ENCODE measurements at places on chromosomes 1 and 21.
A peak's percentile ranks its signal among the peaks of the same experiment; 100 is the strongest.

- no peak for DNase-seq
Measured at GRCh38 chr21:43982489-43983078, 29.5 kb upstream of the TRAPPC10 start.

DNA sequence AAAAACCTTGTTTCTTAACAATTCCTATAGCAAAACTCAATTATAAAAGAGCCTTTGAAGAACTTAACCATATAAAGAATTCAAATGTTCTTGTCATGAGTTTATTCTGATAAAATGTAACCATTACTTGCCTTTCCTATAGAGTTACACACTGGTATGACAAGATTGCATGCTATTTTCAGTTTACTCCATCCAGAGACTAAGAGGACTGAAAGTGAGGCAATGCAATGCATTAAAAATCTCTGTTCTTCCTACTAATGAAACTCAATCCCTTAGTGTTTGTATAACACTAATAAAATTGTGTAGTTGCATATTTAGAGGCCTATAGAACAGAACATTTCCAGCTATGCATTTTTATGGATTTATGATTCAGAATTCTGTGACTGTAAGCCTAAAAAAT, 88.1 kb downstream of the COP1 start:
- peak; percentile 12 for DNase-seq

- no peak for DNase-seq
Measured at GRCh38 chr1:107545056-107545577, 404.3 kb downstream of the NTNG1 start.

DNA sequence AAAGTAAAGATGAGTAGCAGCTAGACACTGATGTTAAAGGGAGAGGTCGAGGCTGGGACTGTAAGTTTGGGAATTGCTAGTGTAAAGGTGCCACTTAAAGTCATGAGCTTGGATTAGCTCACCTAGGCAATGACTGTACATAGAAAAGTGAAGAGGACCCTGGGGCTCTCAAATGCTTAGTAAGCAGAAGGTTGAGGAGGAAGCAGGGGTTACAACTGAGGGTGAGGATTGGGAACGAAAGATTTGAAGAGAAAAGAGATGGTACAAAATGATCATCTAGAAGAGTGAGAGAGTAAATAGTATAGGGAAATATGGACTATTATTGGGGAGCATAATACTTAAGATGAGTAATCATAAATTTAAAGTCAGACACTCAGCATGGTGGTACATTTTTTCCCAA, 63.1 kb upstream of the TNFSF4 start:
- DNase-seq: no peak

DNA sequence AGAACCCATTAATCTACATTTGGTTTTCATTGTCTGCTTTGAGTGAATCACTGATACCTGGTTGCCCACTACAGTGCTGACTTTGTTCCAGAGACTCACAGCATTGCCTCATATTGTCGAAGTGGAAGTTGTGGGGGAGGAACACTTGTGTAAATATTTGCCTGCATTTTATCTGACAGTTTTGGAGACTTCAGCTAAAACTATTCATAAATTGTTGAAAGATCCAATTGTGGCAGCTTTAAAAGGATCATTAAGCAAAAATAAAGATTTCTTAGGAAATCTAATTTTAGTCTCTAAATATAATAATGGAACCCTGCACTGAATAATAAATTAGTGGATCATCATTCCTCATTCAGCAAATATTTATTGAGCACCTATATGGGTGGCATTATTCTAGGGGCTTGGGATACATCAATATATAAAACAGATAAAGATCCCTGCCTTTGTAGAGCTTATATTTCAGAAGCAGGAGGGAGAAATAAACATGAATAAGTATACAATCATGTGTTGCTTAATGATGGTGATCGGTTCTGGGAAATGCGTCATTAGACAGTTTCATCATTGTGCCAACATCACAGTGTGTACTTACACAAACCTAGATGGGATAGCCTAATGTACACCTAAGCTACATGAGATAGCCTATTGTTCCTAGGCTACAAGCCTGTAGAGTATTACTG, 73.5 kb downstream of the OSBPL9 start:
- DNase-seq: peak; percentile 77

- no peak for DNase-seq
Measured at GRCh38 chr21:42156690-42157605, 62.0 kb upstream of the ABCG1 start.

DNA sequence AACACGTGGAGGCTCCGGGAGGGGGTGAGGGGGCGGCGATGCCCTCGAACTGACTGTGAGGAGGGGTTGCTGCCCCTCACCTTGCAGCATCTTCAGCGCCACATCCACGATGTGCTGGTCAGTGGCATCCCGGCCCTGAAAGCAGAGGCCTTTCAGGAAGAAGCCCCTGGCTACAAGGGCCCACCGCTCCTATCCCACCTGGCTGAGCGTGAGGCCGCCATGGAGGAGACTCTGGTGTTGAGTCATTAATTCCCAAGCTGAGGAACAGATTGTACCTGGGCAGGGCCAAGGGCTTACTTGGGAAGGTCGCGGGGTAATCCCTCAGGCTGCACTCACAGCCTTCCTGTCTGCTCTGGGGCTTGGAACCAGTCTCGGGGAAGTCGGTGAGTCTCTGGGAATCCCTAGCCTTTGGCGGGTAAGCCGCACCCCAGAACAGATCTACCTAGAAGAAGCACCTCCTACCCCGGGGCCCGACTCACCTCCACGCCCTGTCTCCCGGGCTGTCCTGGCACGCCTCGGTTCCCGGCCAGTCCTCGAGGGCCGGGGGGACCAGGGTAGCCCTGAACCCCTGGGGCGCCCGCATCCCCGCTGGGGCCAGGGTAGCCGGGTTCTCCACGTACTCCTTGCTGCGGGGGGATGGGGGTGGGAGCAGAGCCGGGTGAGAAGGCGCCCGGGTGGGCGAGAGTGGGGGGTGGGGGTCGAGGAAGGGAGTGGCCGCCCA, 13.9 kb downstream of the COL9A2 start:
- no peak for DNase-seq

- DNase-seq: no peak
Measured at GRCh38 chr1:83932281-83932680, 66.7 kb downstream of the TTLL7 start.

DNA sequence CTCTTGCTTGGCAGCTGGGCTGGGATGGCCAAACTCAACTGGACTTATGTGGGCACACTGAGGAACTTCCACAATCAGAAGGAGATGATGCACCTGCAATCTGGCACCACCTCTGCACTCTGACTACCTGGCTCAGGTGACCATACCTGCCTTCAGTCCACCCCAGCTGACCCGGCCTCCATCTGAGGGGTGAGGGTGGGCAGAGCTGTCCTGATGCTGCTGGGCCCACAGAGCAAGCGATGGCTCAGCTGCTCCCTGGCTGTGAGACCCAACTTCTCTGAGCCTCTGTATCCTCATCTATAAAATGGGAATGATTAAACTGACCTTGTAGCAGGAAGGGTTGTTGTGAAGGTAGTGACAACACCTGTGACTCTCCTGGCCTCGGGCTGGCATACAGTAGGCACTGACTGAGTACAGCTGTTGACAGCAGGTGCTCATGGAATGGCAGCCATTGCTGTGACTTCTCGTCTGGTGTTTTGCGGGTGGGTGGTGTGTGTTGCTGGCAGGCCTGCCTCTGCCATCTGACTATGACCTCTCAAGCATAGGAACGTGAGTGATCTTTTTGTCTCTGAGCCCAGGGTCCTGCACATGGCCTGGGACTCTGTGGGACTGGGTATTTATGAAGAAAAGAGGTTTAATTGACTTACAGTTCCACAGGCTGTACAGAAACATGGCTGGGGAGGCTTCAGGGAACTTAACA, 438.5 kb downstream of the PTPRU start:
- DNase-seq: no peak

GRCh38 chr1:245183429-245183828, 28.6 kb downstream of the KIF26B start:
- DNase-seq: no peak

GRCh38 chr1:92551916-92552315, 65.2 kb upstream of the GFI1 start:
- DNase-seq: no peak

- DNase-seq: no peak
Measured at GRCh38 chr1:213820362-213821149, 167.2 kb upstream of the PROX1 start.

- no peak for DNase-seq
Measured at GRCh38 chr1:153100245-153100644, 5.9 kb upstream of the SPRR2E start.

DNA sequence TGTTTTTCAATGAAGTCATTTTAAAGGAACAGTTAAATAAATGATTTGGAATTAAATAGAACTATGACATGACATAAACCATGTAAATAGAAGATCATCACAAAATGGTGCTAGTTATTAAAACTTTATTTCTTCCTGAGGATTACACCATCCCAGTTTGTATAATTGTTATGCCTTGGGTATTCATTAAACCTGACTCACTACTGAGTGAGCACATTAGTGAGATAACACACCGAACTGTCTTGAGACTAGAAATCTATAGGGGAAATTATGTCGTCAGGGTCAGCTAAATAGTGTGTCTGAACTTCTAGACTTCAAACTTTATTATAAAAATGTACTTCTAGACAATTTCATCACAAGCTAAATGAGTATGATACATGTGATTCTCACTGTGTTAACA, 189.4 kb downstream of the NCAM2 start:
- DNase-seq: no peak

GRCh38 chr1:59083946-59084865, 212.7 kb upstream of the FGGY start:
- DNase-seq: no peak

GRCh38 chr1:83978056-83978455, 20.9 kb downstream of the TTLL7 start:
- no peak for DNase-seq

GRCh38 chr1:52365071-52365745, 797 bp downstream of the CC2D1B start:
- peak; percentile 92 for DNase-seq

DNA sequence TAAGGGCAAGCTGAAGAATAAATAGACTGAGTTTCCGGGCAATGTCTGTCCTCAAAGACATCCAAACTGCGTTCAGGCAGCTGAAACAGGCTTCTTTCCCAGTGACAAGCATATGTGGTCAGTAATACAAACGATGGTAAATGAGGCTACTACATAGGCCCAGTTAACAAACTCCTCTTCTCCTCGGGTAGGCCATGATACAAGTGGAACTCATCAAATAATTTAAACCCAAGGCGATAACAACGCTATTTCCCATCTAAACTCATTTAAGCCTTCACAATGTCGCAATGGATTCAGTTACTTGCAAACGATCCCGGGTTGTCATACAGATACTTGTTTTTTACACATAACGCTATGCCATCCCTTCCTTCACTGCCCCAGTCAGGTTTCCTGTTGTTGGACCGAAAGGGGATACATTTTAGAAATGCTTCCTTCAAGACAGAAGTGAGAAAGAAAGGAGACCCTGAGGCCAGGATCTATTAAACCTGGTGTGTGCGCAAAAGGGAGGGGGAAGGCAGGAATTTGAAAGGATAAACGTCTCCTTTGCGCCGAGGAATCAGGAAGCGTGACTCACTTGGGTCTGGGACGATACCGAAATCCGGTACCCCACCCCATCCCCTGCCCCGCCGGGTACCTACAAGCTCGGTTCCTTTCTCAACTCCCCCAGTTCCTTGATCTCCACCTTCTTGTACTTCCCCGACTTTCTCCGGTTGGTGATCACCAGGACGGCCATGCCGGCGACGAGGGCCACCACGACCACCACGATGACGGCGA, 1.3 kb downstream of the TACSTD2 start:
- DNase-seq: no peak

- DNase-seq: no peak
Measured at GRCh38 chr1:20962576-20963258, 175.6 kb upstream of the HP1BP3 start.

DNA sequence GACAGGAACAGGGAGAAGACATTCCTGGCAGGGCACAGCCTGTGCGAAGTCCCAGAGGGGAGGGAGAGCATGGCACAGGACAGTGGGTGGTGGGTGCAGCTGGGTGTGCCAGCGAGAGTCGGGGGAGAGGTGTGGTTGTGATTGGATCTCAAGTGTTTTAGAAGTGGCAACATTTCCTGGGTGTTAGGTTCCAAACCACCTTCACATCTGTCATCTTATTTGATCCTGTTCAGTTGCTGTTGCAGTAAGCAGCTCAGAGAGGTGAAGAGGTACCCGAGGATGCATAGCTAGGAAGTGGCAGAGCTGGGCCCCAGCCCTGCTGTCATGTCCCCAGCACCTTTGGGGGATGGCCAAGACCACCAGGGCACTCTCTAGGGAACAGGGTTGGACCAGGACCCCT, 22.0 kb upstream of the DISP3 start:
- no peak for DNase-seq

DNA sequence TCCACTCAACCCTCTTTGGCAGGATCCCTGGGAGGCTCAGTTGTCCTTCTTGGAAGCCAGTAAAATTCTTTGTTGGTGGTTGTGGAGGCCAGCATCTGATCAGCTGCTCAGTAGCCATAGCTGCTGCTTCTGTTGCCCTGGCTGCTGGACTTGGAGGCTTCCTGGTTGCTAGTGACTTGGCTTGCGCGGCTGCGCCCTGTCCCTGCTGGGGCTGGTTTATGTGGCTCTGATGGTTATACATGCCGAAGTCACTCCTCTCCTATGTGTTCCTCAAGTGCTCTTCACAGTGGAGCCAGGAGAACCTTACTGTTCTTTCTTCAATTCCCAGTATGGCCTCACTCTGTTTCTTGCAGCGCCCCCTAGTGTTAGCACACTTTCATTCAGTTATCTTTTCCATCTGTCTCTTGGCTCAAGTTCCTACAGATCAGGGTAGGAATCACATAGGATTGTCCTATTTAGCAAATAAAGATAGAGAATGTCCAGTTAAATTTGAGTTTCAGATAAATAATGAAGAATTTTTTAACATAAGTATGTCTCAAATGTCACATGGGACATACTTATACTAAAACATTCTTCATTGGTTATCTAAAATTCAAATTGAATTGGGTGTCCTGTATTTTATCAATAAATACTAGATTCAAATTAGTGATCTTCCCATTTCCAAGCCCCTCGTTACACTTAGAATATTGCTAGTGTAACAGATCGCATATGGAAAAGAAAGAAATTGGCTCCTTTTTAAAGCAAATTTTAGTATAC, 176.5 kb downstream of the TGFB2 start:
- DNase-seq: no peak

- no peak for DNase-seq
Measured at GRCh38 chr1:85296980-85297379, 20.5 kb upstream of the BCL10 start.

- no peak for DNase-seq
Measured at GRCh38 chr1:20150326-20150705, 11.2 kb downstream of the PLA2G2F start.

GRCh38 chr1:169478094-169478672, 7.6 kb downstream of the SLC19A2 start:
- DNase-seq: no peak

All from mesenchymal stem cell (in vitro differentiated cells and primary cell).